ENCODE measurements at places on chromosomes 3 and 15.
A peak's percentile ranks its signal among the peaks of the same experiment; 100 is the strongest.

DNA sequence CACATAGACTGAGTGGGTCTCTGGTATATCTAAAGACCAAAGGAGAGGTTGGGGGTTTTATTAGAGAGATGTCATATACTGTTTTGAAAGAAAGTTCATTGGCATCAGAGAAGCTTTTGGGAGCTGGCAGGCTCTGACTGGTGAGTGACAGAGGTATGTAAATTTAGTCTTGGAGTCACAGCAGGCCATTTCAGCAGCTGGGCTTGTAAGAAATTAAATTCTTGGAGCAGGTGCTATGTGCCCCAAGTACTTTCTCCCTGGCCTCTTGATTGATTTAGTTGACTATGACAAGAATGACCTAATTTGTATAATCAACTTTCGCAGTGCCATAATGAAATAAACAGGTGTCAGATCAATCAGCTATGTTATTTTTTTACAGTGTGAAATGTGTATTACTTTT is 47.8 kb upstream of the CDAN1 start:
- no peak for DNase-seq

DNA sequence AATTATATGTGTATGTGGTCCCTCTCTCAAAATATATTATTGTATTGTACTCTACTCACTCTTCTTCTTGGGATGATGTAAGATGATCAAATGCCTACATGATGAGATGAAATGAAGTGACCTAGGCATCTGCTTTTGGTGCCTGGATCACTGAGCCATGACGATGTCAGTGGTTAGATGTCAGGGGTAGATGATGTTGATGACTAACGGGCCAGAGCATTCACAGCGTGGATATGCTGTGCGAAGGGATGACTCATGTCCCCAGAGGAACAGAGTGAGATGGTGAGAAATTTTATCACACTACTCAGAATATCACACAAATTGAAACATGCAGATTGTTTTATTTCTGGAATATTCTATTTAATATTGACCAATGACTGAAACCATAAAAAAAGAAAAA is 233.9 kb upstream of the CADM2 start:
- DNase-seq, result no peak

GRCh38 chr3:150330872-150331271 is 77.2 kb upstream of the TSC22D2 start:
- no peak for DNase-seq

GRCh38 chr3:116445311-116445841 is at the start of gene LSAMP:
Gene LSAMP (minus strand): TSS chr3:116445487.
- DNase-seq, result no peak

- peak; percentile 97 for DNase-seq
Observed at GRCh38 chr15:82809308-82810060, at the start of gene WHAMM. Gene WHAMM (plus strand): TSS chr15:82809628. CDS start chr15:82809727, 99 bp downstream.

DNA sequence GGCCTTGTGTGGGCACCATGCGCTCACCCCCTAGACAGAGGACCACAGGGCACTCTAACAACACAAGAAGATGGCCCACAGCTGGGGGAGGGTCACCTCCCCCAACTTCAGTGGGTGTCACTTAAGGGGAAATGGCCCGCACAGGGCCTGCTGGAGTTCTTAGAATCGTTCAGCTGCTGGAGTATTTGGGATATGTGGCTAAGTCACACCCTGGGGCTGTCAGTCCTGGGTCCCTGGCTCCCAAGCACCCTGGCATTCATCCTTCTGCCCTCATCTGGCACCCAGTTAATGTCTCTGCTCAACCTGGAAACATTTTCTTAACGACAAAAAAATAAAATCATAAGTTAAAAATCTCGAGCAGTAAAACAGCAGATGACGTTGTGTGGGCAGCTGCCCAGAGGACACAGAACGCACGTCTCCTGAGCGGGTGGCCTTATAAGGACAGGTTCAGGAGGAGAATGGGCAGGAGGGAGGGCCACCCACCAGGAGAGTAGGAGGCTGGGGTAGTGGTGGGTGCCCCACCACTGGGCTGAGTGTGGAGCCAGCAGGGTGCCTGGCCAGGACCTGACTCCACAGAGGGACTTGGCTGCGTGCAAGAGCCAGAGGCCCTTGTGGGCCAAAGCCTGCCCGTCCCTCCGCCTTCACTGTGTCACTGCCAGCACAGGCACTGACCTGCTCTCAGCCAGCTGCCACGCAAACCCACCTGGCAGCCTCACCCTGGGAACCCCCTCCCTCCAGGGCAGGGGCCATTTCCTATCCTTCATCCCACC is 11.5 kb downstream of the KBTBD13 start:
- no peak for DNase-seq

DNA sequence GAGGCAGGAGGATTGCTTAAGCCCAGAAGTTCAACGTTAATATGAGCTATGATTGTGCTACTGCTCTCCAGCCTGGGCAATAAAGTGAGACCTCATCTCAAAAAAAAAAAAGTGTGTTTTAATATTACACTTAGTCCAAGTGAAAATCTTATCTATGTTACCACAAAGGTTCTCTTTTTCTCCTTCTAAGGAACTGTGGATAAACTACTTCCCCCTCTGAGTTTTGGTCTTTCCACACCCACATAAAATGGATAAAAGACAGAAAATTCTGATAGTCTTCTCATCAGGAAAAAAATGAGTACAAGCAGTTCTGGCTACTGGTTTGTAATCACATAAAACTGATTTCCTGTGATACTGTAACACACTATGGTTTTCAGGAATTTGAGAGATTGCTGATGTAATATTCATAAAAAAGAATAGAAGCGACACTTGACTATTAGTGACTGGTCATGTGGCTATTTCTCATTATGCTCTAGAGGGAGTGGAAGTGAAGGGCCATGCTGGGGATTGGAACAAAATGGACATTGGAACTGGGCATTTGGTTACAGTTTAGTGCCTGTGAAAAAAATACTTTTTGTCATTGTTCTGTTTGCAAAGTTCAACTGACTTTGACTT is 68.2 kb downstream of the RYR3 start:
- DNase-seq, result no peak

GRCh38 chr3:24303057-24303754 is 191.4 kb downstream of the THRB start:
- DNase-seq, result no peak

DNA sequence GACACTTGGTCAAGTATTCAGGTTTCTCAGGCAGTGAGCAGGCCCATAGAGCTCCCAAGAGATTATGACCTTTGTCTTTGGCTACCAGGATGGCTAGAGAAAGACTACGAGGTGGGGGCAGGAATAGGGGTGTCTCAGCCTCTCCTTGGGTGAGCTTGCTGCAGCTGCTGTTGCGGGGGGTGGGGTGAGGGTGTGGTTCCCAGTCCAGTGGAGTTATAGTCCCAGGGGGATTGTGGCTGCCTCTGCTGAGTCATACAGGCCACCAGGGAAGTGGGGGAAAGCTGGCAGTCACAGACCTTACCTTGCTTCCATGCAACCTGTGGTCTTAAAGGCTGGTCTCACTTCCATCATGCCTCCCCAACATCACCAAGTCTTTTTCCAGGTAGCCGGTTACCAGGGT is 31.7 kb downstream of the ATP2C1 start:
- DNase-seq, result peak; percentile 18

- DNase-seq, result no peak
Observed at GRCh38 chr3:51622413-51622812, 48.6 kb upstream of the TEX264 start.

- no peak for DNase-seq
Observed at GRCh38 chr3:46852839-46853355, 10.3 kb downstream of the MYL3 start.

- no peak for DNase-seq
Observed at GRCh38 chr3:68060191-68060590, 405.8 kb upstream of the SUCLG2 start.

DNA sequence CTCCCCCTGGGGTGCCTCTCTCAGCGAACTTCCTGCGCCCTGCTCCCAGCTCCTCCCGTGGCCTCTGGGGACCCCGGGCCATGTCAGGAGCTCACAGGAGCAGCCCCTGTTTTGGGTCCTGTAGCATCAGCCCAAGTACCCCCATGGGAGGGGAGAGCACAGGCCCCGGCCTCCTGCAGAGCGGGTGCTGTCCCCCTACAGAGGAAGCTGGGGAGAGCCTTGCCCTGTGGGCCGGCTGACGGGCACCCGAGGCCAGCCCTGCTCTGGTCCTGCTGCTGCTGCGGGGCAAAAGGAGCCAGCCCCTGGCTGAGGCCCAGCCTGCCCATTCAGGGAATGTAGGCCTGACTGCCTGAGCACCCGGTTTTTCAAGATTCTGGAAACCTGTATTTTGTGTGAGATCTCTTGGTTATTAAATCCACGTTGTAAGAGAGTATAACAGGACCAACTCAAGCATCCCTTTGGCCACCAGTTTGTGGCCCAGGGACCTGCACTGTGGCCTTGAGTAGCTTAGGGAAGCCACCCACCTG is 12.4 kb downstream of the PLXNA1 start:
- DNase-seq, result no peak

- DNase-seq, result no peak
Observed at GRCh38 chr3:9238721-9239295, 10.6 kb downstream of the SRGAP3 start.

- no peak for DNase-seq
Observed at GRCh38 chr3:21477541-21478288, 273.3 kb downstream of the ZNF385D start.

DNA sequence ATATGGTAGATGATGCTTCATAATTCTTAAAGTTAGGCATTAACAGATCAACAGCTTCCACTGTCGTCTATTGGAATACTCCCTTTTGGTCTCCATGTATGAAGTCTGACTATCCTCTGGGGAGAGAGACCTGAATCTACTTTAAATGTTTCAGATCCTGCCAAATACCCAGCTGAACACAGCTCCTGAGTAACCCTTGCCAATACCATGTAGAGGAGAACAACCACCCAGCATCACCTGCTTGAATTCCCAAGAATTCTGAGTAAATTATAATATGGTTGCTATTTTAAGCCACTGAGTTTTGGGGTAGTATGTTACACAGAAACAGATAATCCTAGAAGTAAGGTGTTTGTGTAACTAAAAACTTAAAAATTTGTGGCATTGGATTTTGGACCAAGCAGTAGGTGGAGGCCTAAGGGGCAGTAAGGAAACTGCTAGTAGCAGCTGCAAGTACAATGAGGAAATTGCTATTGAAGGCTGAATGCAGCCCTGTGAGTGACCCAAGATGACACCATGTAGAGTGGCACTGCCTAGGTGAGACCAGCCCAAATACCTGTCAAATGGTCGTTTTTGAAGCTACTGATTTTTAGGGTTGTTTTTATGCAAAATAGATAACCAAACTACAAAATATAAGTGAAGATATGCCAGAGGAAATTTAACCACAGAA is 30.9 kb downstream of the NRG4 start:
- no peak for DNase-seq

- no peak for DNase-seq
Observed at GRCh38 chr3:52926554-52926953, 29.2 kb upstream of the STIMATE start.

DNA sequence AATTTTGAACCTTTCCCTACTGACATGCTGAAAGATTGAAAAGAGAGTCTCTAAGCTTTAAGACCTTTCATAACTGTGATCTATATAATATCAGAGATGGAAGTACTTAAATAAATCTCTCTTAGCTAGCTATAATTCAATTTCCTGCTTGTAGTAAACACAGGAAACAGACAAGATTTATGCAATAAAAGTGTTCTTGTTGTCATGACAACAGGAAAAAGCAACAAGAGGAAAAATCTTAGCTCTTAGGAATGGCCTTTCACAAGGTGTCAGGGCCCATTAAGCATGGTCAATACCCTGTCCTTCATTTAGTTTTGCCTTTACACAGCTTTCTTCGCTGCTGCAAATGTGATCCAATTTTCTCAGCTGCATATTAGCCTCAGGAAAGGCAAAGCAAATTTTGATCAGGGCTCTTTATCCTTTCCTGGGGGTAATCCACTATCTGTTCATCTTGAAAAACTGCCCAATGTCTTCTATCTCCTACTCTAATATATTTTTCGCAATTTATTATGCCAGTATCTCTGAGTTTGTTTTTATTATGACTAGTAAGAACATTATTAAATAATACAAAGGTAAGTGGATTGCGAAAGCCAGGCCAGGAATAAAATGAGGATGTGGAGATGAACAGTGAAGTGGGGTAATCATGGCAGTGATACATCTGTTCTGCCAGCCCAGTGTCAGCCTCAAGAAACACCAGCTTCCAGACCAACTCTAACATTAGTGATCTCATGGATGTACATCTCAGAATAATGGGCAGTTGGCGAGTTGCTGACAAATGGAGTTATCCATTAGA is 28.7 kb downstream of the SIDT1 start:
- DNase-seq, result no peak

- no peak for DNase-seq
Observed at GRCh38 chr3:67526246-67526645, 128.2 kb downstream of the SUCLG2 start.
